ENCODE measurements at places on chromosomes 13 and 19. TPM values are rescaled to one million over a fixed set of nuclear protein-coding genes. Genes with fewer than 3 reads are reported as not detected.

Gene MEIS3
- 1.9 TPM for total RNA-seq

Gene UBE2L5
- not detected for total RNA-seq

GRCh38 chr13:48038761-48039160 is 1.2 kb downstream of the NUDT15 start:
- peaks cover 35% of the 10 kb centered on the region for H3K4me1 ChIP-seq
- no peaks in the 10 kb centered on the region for H3K27me3 ChIP-seq
- no peak overlapping the region for H3K27ac ChIP-seq
- H3K4me3 ChIP-seq, result peak overlapping the region; percentile 66
- H3K36me3 ChIP-seq, result peaks cover 6% of the 10 kb centered on the region

DNA sequence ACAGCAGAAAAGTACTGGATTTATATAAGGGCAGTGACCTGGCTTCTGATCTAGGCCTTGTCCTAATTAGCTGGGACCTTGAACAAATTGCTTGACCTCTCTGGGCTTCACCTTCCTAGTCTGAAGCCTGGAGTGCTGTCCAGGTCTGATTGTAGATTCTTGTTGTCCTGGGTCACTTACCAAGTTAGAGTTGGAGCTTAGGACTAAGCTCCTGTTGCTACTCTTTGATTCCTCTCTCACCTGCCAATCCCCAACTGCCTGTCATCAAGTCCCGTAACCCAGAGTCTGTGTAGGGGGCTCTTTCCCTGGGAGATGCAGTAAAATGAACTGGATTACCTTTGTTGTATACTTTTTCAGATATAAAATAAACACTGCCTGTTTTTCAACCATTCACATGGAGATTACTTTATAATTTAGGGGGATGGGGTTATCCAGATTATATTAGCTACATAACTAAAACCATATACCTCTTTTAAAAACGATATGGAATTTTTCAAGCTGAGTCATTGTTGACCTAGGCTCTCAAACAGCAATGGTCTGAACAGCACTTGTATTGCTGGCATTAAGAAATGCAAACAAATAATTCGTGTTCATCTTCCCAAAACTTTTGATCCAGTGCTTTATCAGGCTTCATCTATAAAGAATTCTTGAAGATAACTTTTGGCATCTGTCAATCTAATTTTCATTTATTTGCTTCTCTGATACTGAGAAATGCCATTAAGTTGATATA is 5.8 kb downstream of the ARHGAP35 start:
- H3K27ac ChIP-seq, result peak overlapping the region; percentile 77
- peak; percentile 92 for DNase-seq
- peak overlapping the region; percentile 8 for H3K4me3 ChIP-seq
- H3K27me3 ChIP-seq, result no peaks in the 10 kb centered on the region
- peaks cover 5% of the 10 kb centered on the region for H3K36me3 ChIP-seq
- H3K4me1 ChIP-seq, result peaks cover 84% of the 10 kb centered on the region

- peak overlapping the region; percentile 41 for H3K27ac ChIP-seq
These were observed 12.6 kb upstream of the METTL21C start for GRCh38 chr13:102707467-102707866.

- H3K27me3 ChIP-seq, result no peaks in the 10 kb centered on the region
- H3K36me3 ChIP-seq, result no peaks in the 10 kb centered on the region
- H3K4me1 ChIP-seq, result no peaks in the 10 kb centered on the region
- DNase-seq, result no peak
These were observed 808.0 kb upstream of the PRR20A start for GRCh38 chr13:56332671-56333070.

DNA sequence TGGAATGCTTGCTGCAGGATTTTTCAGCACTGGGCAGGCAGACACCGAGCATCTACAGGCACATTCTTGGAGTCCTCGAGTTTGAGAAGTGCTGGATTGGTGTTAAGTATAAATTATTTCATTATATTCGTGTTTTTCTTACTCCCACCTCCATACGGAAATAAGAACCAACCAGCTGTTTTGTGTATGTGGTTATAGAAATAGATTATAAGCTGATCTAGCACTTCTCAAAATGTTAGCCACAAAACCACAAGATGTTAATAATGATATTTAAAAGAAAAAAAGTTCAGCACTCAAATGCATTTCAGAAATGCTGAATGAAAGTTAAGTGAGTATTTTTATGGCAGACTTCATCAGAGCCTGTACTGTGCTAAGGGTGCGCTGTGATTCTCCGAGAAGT is 24.0 kb upstream of the TEX29 start:
- no peaks in the 10 kb centered on the region for H3K4me1 ChIP-seq
- H3K4me3 ChIP-seq, result no peak overlapping the region
- DNase-seq, result no peak
- no peaks in the 10 kb centered on the region for H3K27me3 ChIP-seq
- no peak overlapping the region for H3K27ac ChIP-seq
- H3K36me3 ChIP-seq, result 0 out of 2 replicates have a peak, but pooled peaks cover 2% of the 10 kb centered on the region

GRCh38 chr19:16037424-16038195 is 38.7 kb upstream of the TPM4 start:
- H3K4me3 ChIP-seq, result no peak overlapping the region
- H3K4me1 ChIP-seq, result peaks cover 4% of the 10 kb centered on the region
- no peak overlapping the region for H3K27ac ChIP-seq
- no peak for DNase-seq
- H3K27me3 ChIP-seq, result no peaks in the 10 kb centered on the region

DNA sequence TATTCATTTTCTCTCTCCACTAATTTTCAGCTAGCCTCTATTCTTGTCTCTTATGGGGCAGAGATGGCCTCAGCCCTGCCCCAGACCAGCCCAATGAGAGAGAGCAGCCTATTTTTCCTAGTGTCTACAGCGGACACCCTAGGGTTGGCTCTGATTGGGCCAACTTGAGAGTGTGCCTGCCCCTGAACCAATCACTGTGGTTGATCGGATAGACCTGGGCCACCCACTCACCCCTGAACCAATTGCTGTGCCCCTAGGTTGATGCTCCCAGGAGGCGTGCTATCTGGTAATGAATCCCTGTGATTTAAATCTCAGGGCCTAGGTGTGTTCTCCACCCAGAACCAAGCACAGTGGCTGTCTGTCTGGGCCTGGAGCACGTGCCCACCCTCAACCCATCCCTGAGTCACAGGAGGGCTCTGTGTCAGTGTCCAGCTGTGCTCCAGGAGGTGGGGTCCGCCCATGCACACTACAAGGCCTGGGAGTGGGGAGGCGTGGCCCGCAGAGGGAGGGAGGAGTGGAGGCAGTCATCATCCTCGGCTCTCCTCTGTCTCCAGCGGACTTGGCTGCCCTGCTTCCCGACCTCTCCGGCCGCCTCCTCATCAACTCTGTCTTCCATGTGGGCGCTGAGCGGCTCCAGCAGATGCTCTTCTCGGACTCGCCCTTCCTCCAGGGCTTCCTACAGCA is 14.9 kb upstream of the SCN1B start:
- H3K4me3 ChIP-seq, result no peak overlapping the region
- H3K4me1 ChIP-seq, result no peaks in the 10 kb centered on the region
- no peaks in the 10 kb centered on the region for H3K27me3 ChIP-seq
- no peak for DNase-seq
- no peaks in the 10 kb centered on the region for H3K36me3 ChIP-seq

DNA sequence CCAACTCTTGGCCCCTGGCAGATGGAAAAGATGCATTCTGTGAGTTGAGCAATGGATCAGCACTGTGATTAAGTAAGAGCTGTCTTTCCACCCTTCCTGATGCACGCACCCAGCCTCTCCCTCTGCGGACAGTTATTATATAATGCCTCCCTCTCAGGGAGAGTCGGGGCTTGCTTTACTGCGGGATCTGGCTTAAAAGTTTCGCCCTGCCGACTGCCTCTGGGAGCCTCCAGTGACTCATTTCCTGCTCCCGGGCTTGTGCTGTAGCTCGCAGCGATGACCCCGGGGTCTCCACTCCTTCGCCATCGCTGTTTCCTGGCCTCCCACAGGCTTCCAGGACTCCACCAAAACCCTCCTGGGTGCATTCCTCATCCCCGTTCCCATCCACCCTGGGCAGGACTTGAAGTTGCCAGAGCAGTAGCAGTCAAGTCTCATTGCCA is 107.4 kb upstream of the SLC7A1 start:
- peak overlapping the region; percentile 41 for H3K4me3 ChIP-seq
- no peaks in the 10 kb centered on the region for H3K27me3 ChIP-seq
- H3K36me3 ChIP-seq, result no peaks in the 10 kb centered on the region
- peaks cover 19% of the 10 kb centered on the region for H3K4me1 ChIP-seq
- peak overlapping the region; percentile 50 for H3K27ac ChIP-seq
- DNase-seq, result peak; percentile 66

DNA sequence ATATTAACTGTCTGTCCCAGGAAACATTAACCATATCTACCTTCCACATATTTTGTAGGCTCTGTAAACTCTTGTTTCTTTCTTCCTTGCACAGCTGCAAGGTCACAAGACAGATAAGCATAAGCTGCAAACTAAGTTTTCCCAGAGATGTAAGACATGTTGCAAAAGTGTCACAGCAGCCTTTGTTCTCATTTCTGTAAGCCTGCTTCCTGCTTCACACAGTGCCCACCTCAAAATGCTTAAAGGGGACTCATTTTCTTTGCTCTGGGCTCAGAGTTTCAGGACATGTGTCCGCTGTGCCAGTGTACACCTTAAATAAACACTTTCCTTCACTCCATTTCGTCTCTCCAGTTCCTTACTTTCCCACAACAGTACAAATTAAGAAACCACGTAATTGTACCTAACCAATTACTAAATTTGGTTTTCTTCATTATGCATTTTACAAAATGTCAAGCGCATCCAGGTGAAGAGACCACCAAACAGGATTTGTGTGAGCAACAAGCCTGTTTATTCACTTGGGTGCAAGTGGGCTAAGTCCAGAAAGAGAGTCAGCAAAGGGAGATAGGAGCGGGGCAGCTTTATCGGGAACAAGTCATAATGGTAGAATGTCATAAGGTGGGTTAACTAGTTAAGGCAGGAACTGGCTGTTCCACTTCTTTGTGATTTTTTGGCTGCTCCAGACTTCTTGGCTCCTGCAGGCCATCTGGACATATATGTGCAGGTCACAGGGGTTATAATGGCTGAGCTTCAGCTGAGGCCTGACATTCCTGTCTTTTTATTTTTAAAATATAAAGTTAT is 12.7 kb upstream of the ZNF431 start:
- H3K4me3 ChIP-seq, result no peak overlapping the region
- H3K36me3 ChIP-seq, result no peaks in the 10 kb centered on the region
- H3K4me1 ChIP-seq, result peaks cover 8% of the 10 kb centered on the region
- H3K27ac ChIP-seq, result no peak overlapping the region

DNA sequence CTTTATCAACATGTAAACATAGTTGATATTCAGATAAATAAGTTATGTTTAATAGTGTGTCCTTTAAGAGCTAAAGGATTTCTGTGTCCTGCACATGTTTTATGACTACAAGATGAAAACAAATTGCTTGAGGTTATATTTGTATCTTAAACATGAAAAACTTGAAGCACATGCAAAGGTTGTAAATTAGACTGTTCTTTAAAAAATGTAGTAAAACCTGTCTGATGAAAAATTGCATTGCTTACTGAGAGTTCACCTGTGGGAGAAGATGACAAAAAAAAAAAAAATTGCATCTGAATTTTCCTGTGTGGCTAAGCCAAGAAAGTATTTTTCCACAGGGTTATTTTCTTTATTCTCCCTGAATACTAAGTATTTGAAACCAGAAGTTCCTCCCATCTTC is 25.7 kb upstream of the LMO7 start:
- DNase-seq, result peak; percentile 82
- H3K27ac ChIP-seq, result peak overlapping the region; percentile 38
- peaks cover 19% of the 10 kb centered on the region for H3K4me1 ChIP-seq
- no peaks in the 10 kb centered on the region for H3K27me3 ChIP-seq
- no peak overlapping the region for H3K4me3 ChIP-seq

All from PC-9 (cell line).